ENCODE measurements at places on chromosomes 5 and 9.
A peak's percentile ranks its signal among the peaks of the same experiment; 100 is the strongest.

GRCh38 chr5:179406031-179406961, 61.0 kb upstream of the ADAMTS2 start:
- peak; percentile 51 for DNase-seq

- no peak for DNase-seq
These were observed 142.2 kb downstream of the SLIT3 start for GRCh38 chr5:169158764-169159163.

GRCh38 chr5:172800088-172800551, 29.1 kb upstream of the DUSP1 start:
- no peak for DNase-seq

GRCh38 chr5:5026409-5026785, 113.7 kb upstream of the ADAMTS16 start:
- DNase-seq = no peak

- DNase-seq = no peak
These were observed 7.6 kb upstream of the ALDH1A1 start for GRCh38 chr9:72960446-72960845.

DNA sequence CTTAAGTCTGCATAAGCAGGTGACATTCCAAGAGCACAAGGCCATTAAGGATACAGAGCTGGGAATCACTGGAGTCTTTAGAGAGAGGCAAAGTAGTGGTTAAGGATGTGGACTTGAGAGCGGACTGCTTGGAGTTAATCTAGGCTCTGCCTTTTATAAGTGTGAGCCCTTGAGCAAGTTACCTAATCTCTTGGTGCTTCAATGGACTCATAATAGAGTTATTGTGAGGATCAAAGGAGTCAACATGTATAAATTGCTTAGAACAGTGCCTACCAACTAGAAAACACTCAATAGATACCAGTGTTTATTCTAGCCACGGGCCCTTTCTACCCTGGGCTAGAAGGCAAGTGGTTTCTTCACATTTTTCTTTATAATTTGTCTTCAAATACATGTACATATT, 819.4 kb downstream of the NR2F1-AS1 start:
- DNase-seq = no peak

GRCh38 chr5:137141779-137142178, 357.3 kb downstream of the SPOCK1 start:
- no peak for DNase-seq
